ENCODE measurements at places on chromosomes 12 and 14. TPM values are rescaled to one million over a fixed set of nuclear protein-coding genes. Genes with fewer than 3 reads are reported as not detected.
A peak's percentile ranks its signal among the peaks of the same experiment; 100 is the strongest.

The TWF1 gene
- 35.2 TPM for total RNA-seq

GRCh38 chr12:32895688-32896431, 717 bp downstream of the PKP2 start:
- H3K36me3 ChIP-seq = peaks cover 5% of the 10 kb centered on the region
- H3K27me3 ChIP-seq = peaks cover 39% of the 10 kb centered on the region
- peak overlapping the region; percentile 78 for H3K4me3 ChIP-seq
- peaks cover 10% of the 10 kb centered on the region for H3K4me1 ChIP-seq

The TMED10 gene
- total RNA-seq = 200 TPM

- no peak overlapping the region for H3K4me3 ChIP-seq
- H3K4me1 ChIP-seq = no peaks in the 10 kb centered on the region
- no peak overlapping the region for H3K27ac ChIP-seq
Observed at GRCh38 chr14:80164991-80165721, 46.1 kb downstream of the DIO2 start.

DNA sequence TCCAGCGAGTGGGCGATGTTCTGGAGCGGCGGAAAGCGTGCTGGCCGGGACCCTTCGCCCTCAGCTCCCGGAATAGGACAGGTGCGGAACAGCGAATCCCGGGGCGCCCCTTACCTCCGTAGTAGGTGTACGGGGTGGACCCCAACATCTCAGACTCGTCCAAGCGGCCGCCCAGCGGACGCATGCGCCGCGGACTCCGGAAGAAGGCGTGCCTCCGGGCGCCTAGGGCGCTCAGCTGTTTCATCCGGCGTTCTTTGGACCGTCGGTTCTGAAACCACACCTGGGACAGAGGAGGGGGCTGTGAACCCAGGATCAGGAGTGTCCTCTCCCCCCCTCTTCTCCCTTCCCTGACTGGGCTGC, 4.5 kb downstream of the LHX5 start:
- no peak overlapping the region for H3K27ac ChIP-seq
- H3K27me3 ChIP-seq = peaks cover 42% of the 10 kb centered on the region
- H3K4me1 ChIP-seq = peaks cover 18% of the 10 kb centered on the region
- H3K4me3 ChIP-seq = peak overlapping the region; percentile 32

DNA sequence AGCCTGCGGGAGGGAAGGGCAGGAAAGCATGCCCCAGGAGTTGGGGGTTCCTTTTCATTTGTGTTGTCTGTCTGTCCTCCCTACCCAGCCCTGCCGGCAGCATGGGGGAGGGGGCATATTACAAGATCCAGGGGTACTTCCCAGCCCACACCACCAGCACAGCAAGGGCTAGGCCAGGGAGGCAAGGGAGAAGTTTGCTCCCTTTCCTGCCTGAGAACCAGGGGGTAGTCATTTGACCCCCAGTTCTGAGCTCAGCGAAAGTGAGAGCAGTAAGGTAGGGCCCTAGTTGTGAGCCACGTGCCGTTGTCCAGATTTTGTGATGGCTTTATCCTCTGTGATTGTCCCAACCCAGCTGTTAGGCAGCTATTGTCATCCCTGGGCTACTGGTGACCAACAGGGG, 364.7 kb downstream of the BCL11B start:
- H3K27me3 ChIP-seq = no peaks in the 10 kb centered on the region
- no peak overlapping the region for H3K27ac ChIP-seq
- no peaks in the 10 kb centered on the region for H3K36me3 ChIP-seq
- no peaks in the 10 kb centered on the region for H3K4me1 ChIP-seq
- DNase-seq = no peak

DNA sequence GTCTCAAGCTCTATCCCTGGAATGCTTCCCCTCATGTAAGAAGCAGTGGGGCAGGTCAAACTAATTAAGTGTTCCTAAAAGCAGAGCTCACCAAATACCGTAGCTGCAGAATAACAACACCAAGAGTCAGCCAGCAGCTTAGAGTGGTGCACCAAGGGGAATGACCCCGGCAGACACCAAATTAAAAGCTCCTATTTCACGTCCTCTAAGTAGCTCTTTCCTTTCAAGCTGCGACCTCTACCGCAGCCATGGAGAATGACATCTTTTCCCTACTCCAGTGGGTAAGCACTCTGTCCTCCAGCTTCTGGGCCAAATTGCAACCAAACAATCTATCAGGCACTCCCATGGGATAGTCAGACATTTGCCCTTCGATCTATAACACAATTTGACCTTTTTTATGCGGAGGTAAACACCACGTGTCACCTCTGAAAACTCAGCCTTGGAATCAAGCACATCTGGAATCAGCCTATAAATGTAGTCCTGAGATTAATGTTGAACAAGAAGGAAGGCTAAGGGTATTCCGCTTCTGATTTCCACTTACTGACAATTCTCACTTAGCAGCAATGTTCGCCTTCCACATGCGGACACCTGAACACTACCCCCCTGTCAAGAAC, 67.6 kb upstream of the CDKN3 start:
- no peak for DNase-seq
- H3K27me3 ChIP-seq = peaks cover 13% of the 10 kb centered on the region
- H3K4me1 ChIP-seq = no peaks in the 10 kb centered on the region
- H3K36me3 ChIP-seq = no peaks in the 10 kb centered on the region

- no peak for DNase-seq
- no peak overlapping the region for H3K27ac ChIP-seq
- no peak overlapping the region for H3K4me3 ChIP-seq
- no peaks in the 10 kb centered on the region for H3K36me3 ChIP-seq
- no peaks in the 10 kb centered on the region for H3K27me3 ChIP-seq
Observed at GRCh38 chr14:39868949-39869348, 436.7 kb upstream of the FBXO33 start.

The IGF1 gene
- 0.05 TPM for total RNA-seq

GRCh38 chr14:66224492-66225178, 261.5 kb upstream of the CCDC196 start:
- no peak overlapping the region for H3K27ac ChIP-seq
- no peaks in the 10 kb centered on the region for H3K4me1 ChIP-seq
- no peaks in the 10 kb centered on the region for H3K36me3 ChIP-seq
- DNase-seq = no peak
- H3K27me3 ChIP-seq = peaks cover 8% of the 10 kb centered on the region

DNA sequence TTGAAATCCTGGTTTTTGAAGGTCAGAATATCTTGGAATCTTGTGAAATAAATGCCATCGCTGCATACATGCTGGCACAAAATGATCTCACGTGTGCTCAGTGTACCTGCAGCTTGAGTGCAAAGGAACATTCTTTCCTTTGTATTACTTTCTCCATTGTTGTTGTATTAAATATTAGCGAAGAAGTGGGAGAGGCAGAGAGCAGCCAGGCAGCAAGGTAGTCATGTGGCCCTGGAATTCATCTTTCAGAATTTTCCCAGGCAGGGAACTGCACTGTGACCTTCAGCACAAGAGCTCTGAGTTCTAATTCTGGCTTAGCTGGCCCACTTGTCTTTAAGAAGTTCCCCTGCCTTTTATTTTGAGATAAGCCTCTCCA, 145.5 kb downstream of the PRKCH start:
- H3K27ac ChIP-seq = no peak overlapping the region
- peaks cover 30% of the 10 kb centered on the region for H3K36me3 ChIP-seq
- H3K4me3 ChIP-seq = no peak overlapping the region

The GPR162 gene
- total RNA-seq = not detected
